ENCODE measurements at places on chromosomes 16 and 17.

- no peaks in the 10 kb centered on the region for H3K36me3 ChIP-seq
- DNase-seq = no peak
These were observed 30.0 kb upstream of the USP22 start for GRCh38 chr17:21072745-21073197.

DNA sequence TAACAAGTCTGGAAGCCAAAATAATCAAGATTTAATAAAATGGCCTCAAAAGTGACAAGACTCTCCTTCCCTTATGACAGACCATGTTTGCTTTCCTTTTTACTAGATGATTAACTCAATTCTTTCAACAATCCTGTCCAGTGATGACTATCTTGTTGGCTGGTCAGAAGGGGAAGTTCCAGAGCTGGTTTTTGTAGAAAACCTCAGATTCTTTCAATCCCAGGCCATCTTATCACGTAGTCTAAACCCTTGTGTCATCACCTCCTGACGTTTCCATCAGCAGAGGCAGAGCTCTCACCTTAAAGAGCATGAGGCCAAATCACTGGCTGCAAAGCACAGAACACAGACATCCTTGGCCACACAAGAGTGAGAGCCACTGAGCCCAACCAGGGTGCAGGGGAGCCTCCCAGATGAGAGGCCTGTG lies 125.3 kb downstream of the ANKRD11 start:
- peaks cover 61% of the 10 kb centered on the region for H3K4me1 ChIP-seq
- H3K36me3 ChIP-seq = no peaks in the 10 kb centered on the region
- no peak for DNase-seq
- no peak overlapping the region for H3K4me3 ChIP-seq
- H3K27me3 ChIP-seq = no peaks in the 10 kb centered on the region
- peak overlapping the region; percentile 5 for H3K27ac ChIP-seq

DNA sequence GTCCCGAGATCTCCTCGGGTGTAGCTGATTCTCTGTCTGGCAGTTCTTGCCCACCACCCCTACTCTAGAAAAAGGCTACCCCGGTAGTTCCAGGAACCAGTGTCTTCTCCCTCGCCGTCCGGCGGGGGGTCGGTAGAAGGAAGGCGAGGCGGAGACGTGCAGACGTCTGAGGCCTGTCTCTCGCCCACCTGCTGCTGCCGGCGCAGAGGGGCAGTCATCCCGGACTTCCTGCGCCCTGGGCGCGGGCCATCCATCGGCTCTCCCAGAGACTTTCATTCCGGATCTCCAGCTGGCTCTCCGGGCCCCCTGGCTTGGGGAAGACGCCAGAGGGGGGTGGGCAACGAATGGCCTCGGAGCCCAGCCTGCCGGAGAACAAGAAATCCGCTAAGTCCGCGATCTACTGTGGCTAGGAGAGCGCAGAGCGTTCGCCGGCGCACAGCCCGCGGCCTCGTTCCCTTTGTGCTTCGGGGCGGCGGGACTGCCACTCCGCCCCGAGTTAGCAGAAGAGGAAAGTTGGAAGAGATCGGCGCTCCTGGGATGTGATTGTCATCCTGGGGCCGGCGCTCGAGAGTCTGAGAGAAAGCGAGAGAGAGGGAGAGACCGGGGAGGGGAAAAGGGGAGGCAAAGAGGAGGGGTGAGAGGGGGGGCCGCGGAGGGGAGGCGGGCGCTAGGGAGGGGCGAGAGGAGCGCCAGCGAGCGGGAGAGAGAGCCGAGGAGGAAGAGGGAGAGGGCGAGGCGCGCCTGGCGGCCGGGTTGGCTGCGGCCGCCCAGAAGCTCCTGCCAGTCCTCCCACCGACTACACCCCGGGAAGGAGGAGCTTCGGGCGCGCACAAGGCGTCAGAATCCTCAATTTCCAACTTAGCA lies at the start of gene IRX5:
TSS of gene IRX5 (plus strand) at position 861 of the 864 bp plus-strand sequence. CDS start 334 bp downstream, outside the sequence.
- H3K27ac ChIP-seq = peak within 1 kb of the TSS; percentile 97
- peaks cover 10% of the 10 kb centered on the region for H3K36me3 ChIP-seq
- peaks cover 53% of the 10 kb centered on the region for H3K4me1 ChIP-seq
- H3K4me3 ChIP-seq = peak within 1 kb of the TSS; percentile 94
- peaks cover 25% of the 10 kb centered on the region for H3K27me3 ChIP-seq

DNA sequence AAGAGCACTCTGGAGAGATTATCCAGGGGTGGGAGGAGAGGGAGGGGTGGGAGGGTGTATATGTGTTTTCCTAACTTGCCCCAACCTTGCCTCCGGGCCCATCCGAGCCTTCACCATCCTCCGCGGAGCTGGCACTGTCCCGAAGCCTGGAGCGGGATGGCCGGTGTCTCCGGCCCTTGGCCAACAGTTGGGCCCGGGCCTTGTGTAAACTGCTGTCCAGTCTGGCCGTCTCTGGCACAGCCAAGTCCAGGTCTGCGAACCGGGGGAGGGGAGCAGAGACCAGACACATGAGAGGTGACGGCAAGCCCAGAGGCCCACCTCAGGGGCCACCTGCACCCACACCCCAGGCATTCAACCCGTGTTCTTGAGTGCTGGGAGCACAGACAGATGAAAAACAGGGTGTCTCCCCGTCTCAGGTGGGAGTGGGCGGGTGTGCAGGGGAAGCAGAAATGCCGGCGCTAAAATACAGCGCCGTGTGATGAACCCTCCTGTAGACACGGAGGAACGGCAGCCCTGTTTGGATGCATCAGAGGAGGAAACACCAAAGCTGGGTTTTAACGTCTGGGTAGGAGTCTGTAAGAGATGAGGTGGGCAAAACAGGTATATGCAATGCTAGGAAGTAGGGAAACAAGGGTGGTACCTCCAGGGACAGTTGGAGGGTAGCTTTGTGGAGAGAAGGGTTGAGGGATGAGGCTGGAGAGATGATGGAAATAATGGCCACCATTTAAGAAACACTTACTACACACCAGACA lies 11.7 kb downstream of the SAMD14 start:
- H3K27ac ChIP-seq = no peak overlapping the region
- peaks cover 4% of the 10 kb centered on the region for H3K36me3 ChIP-seq
- H3K4me1 ChIP-seq = peaks cover 7% of the 10 kb centered on the region
- peaks cover 20% of the 10 kb centered on the region for H3K27me3 ChIP-seq
- no peak for DNase-seq

DNA sequence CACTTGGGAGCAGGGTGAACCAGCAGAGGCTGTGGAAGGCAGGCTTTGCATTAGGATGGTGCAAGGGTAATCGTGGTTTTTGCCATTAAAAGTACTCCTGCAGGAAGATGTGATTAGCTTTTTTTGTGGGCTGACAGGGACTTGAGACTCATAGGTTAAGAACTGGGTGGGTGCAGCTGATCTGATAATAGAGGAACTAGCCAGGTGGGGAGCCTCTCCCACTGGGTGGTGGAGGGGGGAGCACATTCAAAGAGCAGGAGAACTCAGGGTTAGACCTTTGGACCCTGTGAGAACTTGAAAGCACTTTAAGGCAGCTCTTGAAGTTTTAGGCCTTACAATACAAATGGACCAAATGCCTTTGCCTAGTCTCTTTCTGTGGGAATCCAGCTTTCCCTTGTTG lies 32.4 kb downstream of the CCL4 start:
- DNase-seq = no peak
- H3K4me1 ChIP-seq = peaks cover 2% of the 10 kb centered on the region
- no peak overlapping the region for H3K27ac ChIP-seq

DNA sequence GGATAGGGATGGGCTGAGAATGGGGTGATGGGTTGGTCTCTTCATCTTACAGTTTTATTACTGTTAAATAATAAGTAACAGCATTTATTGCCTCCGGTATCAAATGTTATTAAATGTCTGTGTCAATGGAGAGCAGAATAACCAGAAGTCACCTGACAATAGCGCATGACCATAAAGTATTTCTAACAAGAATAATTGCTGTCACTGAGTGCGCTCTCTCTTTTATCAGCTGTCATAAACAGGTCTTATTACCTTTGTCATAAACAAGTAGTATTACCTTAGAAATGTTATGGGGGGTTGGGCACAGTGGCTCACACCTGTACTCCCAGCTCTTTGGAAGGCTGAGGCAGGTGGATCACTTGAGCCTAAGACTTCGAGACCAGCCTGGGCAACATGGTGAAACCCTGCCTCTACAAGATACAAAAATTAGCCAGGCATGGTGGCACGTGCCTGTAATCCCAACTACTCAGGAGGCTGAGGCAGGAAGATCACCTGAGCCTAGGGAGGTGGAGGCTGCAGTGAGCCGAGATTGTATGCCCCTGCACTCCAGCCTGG lies 120.6 kb downstream of the MAP2K6 start:
- H3K4me1 ChIP-seq = no peaks in the 10 kb centered on the region
- DNase-seq = no peak
- no peak overlapping the region for H3K4me3 ChIP-seq

DNA sequence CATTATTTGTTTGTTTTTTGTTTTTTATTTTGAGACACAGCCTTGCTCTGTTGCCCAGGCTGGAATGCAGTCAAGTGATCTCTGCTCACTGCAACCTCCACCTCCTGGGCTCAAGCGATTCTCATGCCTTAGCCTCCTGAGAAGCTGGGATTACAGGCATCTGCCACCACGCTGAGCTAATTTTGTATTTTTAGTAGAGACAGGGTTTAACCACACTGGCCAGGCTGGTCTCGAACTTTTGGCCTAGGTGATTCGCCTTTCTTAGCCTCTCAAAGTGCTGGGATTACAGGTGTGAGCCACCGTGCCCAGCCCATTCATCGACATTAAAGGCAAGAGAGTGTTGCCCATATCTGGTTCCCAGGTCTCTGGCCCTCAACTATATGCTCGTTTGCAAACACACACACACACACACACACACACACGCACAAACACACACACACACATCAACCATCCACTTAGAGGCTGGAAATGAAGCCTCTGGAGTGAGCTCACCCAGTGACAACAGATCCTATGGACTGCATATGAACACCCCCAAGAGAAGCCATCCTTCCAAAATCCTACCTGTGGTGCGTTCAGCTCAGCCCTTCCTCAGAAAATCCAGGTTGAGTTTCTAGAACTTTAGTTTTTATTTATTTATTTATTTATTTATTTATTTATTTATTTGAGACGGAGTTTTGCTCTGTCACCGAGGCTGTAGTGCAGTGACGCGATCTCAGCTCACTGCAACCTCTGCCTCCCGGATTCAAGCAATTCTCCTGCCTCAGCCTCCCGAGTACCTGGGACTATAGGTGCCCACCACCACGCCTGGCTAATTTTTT lies 12.3 kb upstream of the SEPHS2 start:
- peaks cover 2% of the 10 kb centered on the region for H3K4me1 ChIP-seq
- no peak overlapping the region for H3K4me3 ChIP-seq
- DNase-seq = no peak
- no peaks in the 10 kb centered on the region for H3K36me3 ChIP-seq
- no peak overlapping the region for H3K27ac ChIP-seq

GRCh38 chr17:50426472-50426782 lies 409 bp downstream of the ACSF2 start:
- peak overlapping the region; percentile 96 for H3K27ac ChIP-seq
- H3K4me1 ChIP-seq = peaks cover 73% of the 10 kb centered on the region
- H3K27me3 ChIP-seq = no peaks in the 10 kb centered on the region
- peak overlapping the region; percentile 73 for H3K4me3 ChIP-seq
- DNase-seq = no peak

GRCh38 chr16:19005561-19006445 lies 22.1 kb downstream of the TMC7 start:
- H3K27ac ChIP-seq = no peak overlapping the region
- H3K27me3 ChIP-seq = no peaks in the 10 kb centered on the region
- H3K36me3 ChIP-seq = peaks cover 3% of the 10 kb centered on the region
- no peak for DNase-seq
